ENCODE measurements at places on chromosomes 2 and 18.

- DNase-seq: no peak
Measured at GRCh38 chr2:132691556-132691955, 21.6 kb upstream of the LYPD1 start.

DNA sequence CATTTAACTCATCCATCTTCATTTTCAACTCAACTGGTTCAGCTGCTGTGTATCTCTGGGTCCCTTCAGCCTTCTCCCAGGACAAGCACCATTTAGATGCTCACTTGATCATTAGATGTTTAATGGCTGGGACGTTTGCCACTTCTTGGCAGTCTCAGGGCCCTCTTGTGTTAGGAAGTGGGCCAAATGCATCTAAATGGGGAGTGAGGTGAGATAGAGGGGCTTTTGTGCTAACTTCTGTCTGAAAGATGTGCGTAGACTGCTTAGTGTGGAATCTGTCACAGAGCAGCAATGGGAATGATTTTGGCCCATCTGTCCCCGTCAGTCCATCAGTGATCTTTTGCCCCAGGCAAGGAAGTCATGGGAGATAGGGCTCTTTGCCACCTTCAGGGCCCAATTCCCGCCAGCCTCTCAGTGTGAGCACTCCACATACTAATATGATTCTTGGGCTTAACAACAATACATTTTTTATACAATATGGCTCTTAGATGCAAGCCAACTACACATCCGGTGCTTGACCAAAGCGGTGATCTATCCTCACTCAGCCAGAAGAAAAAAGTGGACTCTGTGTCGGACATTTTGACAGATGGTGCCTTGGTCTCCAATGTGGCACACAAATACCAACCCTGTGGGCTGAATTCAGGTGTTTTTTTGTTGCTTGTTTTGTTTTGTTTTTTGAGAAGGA lies 95.7 kb upstream of the EPC2 start:
- DNase-seq: no peak

DNA sequence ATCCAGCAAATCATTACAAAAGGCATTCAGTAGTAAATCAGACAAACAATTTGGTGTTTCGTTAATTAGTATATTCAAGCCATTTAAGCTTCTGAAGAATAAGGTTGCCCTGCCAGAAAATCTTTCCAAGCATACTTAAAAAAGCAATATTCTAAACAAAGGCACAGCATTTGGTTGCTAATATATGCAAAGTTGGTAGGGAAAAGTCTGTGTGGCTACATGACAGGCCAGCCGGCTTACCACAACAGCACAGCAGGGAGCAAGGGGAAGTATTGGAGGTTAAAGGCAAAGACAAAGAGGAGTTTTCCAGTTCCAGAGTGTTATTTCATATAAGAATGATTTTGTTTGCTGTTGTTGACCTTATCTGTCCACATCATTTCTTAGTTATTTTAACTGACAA lies 282.3 kb downstream of the MBD5 start:
- DNase-seq: no peak

- no peak for DNase-seq
Measured at GRCh38 chr2:9017411-9017810, 13.9 kb upstream of the MBOAT2 start.

- no peak for DNase-seq
Measured at GRCh38 chr18:46369323-46369722, 265.1 kb downstream of the HAUS1 start.

All from activated CD4-positive, alpha-beta T cell treated with anti-CD3 and anti-CD28 coated beads, Interleukin-10, Interleukin-2, amounts not matched to agents 100 ng/mL and 50 ng/mL, durations not matched to agents 16 hours and 8 hours (primary cell).